ENCODE measurements at places on chromosomes 1 and 21. TPM values are rescaled to one million over a fixed set of nuclear protein-coding genes. Genes with fewer than 3 reads are reported as not detected.

- no peak for DNase-seq
These were observed 70.6 kb downstream of the FNBP1L start for GRCh38 chr1:93518516-93518915.

DNA sequence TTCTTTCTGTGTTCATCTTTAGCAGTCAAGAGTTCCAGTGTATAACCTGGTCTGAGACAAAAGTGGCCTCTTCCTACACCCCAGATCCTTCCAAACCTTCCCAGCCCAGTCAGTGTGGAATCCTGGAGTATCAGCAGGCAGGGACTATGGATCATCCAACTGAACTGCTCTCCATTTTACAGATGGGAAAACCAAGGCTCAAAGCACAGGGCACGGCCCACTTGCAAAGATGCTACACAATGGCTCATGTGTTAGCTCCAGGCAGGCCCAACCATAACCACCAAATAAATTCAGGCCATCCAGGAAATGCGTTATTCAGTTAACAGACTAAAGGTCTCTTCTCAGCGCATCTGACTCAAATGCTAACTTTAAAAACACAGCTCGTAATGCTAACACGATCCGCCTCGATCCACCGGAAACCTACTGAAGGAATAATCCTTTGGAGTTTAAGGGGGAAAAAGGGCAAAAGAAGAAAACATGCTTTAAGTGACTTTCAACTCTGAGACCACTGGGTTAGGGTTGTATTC is 7.1 kb downstream of the GLIS1 start:
- DNase-seq, result no peak

DNA sequence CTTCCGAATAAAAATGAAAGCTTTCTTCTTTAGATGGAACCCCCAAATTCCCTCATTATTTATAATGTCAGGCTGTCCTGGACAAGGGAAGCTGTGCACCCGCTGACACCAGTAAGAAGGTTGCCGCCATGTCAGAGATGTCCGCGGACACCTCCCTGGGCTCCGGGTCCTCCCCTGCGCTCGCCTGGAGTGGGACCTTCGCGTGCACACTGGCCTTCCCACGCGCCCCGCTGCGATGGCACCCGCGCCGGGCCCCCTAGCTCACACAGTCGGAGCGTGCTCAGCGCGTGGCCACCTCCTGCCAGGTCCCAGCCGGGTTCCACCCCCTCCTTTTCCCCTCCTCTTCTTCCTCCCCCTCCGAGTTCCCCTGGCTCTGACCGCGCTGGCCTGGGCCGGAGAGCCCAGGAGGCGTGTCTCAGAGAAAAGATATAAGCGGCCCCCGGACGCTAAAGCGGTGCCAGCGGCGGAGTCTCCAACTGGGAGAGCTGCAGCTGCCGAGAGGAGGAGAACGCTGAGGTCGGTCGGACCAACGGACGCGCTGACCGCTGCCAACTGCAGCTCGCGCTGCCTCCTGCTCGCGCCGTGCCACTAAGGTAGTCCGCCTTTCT is at the start of gene G0S2:
Gene G0S2, plus strand, starts transcription at position 456 of the 608 bp plus-strand sequence. CDS start 273 bp downstream, outside the sequence.
- no peak for DNase-seq

- DNase-seq, result no peak
These were observed 135.6 kb upstream of the KCNJ15 start for GRCh38 chr21:38120984-38121855.

The ABCD3 gene
- 72.4 TPM for polyA plus RNA-seq

DNA sequence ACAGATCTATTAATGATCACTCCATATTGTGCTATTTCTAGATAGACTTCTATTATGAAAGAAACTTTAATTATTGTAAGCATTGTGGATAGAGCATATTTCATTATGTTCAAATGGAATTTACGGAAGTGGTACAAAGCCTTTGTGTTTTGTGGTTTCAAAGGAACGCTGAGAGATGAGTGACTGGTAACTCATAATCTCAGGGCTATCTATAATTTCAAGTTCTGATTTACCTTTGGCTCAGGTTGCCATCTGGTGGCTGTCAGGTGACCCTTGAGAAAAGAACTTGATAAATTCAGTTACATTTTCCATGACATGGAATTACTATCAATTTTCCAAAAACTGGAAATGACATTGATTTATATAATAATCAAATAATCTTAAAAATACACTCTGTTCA is 12.2 kb downstream of the NTNG1 start:
- no peak for DNase-seq

The RGS13 gene
- polyA plus RNA-seq, result not detected

GRCh38 chr21:40842197-40842552 is 4.8 kb downstream of the DSCAM start:
- no peak for DNase-seq

The EFHD2 gene
- 12.6 TPM for polyA plus RNA-seq

The SH2D2A gene
- 0.87 TPM for polyA plus RNA-seq

GRCh38 chr1:229427572-229427971 is 6.3 kb downstream of the ACTA1 start:
- no peak for DNase-seq

DNA sequence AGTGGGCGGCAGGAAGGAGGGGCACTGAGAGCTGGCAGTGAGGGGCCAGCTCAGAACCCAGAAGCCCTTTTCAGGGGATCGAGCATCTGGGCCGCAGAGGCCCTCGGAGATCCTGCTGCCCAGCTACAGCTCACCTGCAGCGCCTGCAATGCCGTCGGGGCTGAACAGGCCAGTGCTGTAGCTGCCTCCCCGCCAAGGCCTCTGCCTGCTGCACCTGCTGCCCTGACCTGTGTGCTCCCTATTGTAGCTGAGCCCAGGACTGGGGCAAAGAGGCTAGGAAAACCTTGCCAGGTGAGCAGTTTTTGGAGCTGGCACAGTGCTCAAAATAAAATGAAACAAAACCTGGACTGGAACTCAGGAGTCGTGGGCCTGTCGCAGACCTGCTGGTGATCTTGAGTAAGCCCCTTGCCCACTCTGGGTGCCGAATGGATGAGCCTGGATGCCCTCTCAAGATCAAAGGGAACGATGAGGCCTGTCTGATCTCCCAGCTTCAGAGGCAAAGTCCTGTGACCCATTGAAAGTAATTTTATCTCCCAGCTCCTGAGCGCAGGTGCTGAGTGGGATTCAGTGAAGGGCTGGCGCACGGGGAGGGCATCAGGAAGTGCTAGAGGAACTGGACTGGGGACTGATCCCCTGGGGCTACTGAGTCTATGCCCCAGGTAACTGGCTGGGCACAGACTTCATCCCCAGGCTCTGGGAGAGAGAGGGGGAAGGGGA is 154.6 kb downstream of the FOXD2 start:
- DNase-seq, result no peak

GRCh38 chr1:200917291-200917817 is 22.7 kb downstream of the INAVA start:
- DNase-seq, result no peak

DNA sequence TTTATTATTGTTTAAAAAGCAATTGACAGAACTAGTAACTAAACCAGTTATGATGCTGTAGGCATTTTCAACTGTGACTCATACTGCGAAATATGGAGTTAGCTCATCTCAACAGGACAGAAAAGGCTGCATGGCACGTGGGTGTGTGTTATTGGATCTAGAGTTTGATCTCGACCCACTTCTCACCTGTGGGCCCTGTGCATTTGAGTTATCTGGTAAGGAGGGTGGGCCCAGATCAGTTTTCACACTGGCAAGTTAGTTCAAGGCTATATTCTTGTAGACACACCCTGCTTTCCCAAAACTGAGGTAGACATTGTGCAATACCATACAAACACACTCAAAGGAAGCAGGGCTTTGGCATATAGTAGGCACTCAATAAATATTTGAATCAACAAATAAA is 71.3 kb upstream of the PRDX6 start:
- no peak for DNase-seq

GRCh38 chr21:33668180-33668579 is 25.9 kb downstream of the ITSN1 start:
- no peak for DNase-seq

The ESRRG gene
- polyA plus RNA-seq, result 54.3 TPM

GRCh38 chr1:240652549-240652948 is 40.6 kb upstream of the GREM2 start:
- no peak for DNase-seq

DNA sequence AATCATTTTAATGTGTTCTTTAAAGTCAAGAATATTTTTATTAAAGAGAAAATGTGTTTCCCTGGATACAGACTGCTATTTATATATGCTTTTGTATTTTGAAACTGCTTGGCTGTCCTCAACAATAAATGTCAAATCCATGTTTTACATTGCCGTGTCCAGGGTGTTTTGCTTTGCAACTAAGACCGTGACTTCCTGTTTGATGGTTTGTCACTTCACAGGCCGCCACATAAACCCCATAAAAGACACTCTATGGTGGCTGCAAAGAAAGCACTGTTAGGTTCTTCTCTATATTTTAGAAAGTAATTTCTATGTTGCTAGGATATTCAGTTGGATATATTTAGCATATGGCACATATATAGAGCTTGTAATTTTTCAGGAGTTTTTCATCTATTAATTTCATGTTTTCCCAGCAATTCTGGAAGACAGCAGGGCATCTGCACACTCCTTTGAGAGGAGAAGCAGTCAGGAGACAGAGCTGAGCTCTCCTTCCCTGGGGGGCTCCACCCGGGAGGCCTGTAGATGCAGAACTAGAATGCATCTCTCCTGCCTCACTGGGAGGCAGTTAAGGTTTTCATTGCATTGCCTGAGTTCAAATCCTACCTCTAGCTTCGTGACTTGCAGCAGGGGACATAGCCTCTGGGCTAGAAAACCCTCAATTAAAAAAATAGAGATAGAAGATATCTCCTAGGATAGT is 33.1 kb downstream of the PRDM2 start:
- no peak for DNase-seq

All from left renal pelvis (tissue), 4 donors.